Osteocyte (in vitro differentiated cells): ENCODE measurements at places on chromosomes 1 and 21. TPM values are rescaled to one million over a fixed set of nuclear protein-coding genes. Genes with fewer than 3 reads are reported as not detected.

DNA sequence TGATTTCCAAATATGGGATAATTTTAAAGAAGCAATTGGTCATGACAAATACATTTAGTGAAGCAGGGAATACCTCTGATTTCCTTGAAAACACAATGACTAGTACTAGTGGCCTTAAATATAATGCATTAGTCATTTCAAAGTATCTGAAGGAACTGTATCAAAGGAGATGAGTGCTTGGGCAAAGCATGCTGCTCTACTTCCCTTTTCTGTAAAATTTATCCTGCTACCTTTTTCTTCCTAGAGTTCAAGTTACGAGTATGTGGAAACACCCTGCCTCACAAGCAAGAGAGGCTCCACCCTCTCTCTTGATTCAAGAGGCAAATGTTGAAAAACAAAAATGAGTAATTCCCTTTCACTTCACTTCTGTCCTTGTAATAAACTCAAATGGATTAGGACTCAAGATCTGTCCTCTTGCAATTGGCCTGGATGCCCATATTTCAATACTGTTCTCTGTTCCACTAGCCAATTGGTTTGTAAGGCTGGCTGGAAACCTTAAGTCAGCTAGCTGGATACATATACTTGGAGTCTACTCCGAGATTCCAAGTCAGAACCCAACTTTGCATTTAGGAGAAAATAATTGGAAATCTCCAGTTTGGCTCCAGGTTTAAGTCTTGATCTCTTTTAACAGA is 92.5 kb downstream of the CDC42BPA start:
- peak overlapping the region; percentile 54 for H3K27ac ChIP-seq
- DNase-seq: no peak
- no peak overlapping the region for H3K4me3 ChIP-seq
- H3K36me3 ChIP-seq: peaks cover 4% of the 10 kb centered on the region
- peaks cover 25% of the 10 kb centered on the region for H3K4me1 ChIP-seq

- H3K27me3 ChIP-seq: peaks cover 30% of the 10 kb centered on the region
- H3K36me3 ChIP-seq: no peaks in the 10 kb centered on the region
- peaks cover 3% of the 10 kb centered on the region for H3K4me1 ChIP-seq
- DNase-seq: no peak
Observed at GRCh38 chr1:915295-916172, 8.2 kb upstream of the SAMD11 start.

MROH7 gene
- 0.11 TPM in 1 of 2 replicates, not detected in the other for total RNA-seq

HFM1 gene
- total RNA-seq: 0.29 and 0.35 TPM in 2 replicates

GRCh38 chr1:179807691-179808485 is 64.8 kb downstream of the FAM163A start:
- H3K4me3 ChIP-seq: no peak overlapping the region
- peaks cover 4% of the 10 kb centered on the region for H3K4me1 ChIP-seq
- H3K27me3 ChIP-seq: peaks cover 37% of the 10 kb centered on the region
- no peak for DNase-seq
- H3K27ac ChIP-seq: no peak overlapping the region

- peaks cover 26% of the 10 kb centered on the region for H3K4me1 ChIP-seq
- H3K4me3 ChIP-seq: no peak overlapping the region
- peaks cover 28% of the 10 kb centered on the region for H3K36me3 ChIP-seq
- DNase-seq: no peak
- no peaks in the 10 kb centered on the region for H3K27me3 ChIP-seq
- H3K27ac ChIP-seq: peak overlapping the region; percentile 72
Observed at GRCh38 chr1:11285883-11286734, 13.1 kb downstream of the UBIAD1 start.

GRCh38 chr1:163195728-163196448 is 6.8 kb downstream of the RGS5 start:
- H3K27me3 ChIP-seq: no peaks in the 10 kb centered on the region
- no peak overlapping the region for H3K27ac ChIP-seq

- no peaks in the 10 kb centered on the region for H3K27me3 ChIP-seq
- peaks cover 25% of the 10 kb centered on the region for H3K36me3 ChIP-seq
- DNase-seq: no peak
- peaks cover 45% of the 10 kb centered on the region for H3K4me1 ChIP-seq
Observed at GRCh38 chr1:24805534-24806301, 60.5 kb downstream of the CLIC4 start.

PCSK9 gene
- 2.2 and 2.3 TPM in 2 replicates for total RNA-seq

DNA sequence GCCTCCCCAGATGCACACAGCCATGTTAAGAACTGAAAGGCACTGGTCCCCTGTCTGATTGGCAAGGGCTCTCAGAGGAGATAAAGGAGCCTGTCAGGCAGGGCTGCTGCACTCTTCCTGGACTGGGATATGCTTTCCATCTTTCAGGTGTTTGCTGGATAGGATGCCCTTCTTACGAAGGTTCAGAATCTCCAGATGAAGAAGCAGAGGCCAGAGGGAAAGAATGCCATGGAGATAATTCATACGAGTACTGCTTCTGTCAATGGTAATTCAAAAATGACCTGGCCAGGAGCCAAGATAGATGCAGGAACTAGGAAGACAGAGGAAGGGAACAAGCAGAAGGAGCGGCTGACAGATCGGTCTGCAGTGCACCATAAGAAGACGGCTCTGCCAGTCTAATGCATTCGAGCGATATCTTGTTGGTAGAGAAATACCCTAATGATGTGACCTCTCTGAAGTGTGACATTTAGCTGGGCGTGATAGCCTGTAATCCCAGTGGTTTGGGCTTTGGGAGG is 16.6 kb upstream of the ATP2B4 start:
- peaks cover 20% of the 10 kb centered on the region for H3K4me1 ChIP-seq
- H3K4me3 ChIP-seq: no peak overlapping the region
- no peaks in the 10 kb centered on the region for H3K36me3 ChIP-seq
- DNase-seq: no peak
- no peaks in the 10 kb centered on the region for H3K27me3 ChIP-seq

GREM2 gene
- not detected in 2 replicates for total RNA-seq

RAP1GAP gene
- total RNA-seq: 3.5 and 3.8 TPM in 2 replicates

PRAMEF26 gene
- not detected in 2 replicates for total RNA-seq

NLRP3 gene
- 0.16 and 0.44 TPM in 2 replicates for total RNA-seq

- H3K36me3 ChIP-seq: no peaks in the 10 kb centered on the region
- H3K4me1 ChIP-seq: peaks cover 14% of the 10 kb centered on the region
- no peaks in the 10 kb centered on the region for H3K27me3 ChIP-seq
- DNase-seq: peak; percentile 88
- H3K4me3 ChIP-seq: no peak overlapping the region
Observed at GRCh38 chr1:180515857-180516388, 13.5 kb upstream of the ACBD6 start.

DNA sequence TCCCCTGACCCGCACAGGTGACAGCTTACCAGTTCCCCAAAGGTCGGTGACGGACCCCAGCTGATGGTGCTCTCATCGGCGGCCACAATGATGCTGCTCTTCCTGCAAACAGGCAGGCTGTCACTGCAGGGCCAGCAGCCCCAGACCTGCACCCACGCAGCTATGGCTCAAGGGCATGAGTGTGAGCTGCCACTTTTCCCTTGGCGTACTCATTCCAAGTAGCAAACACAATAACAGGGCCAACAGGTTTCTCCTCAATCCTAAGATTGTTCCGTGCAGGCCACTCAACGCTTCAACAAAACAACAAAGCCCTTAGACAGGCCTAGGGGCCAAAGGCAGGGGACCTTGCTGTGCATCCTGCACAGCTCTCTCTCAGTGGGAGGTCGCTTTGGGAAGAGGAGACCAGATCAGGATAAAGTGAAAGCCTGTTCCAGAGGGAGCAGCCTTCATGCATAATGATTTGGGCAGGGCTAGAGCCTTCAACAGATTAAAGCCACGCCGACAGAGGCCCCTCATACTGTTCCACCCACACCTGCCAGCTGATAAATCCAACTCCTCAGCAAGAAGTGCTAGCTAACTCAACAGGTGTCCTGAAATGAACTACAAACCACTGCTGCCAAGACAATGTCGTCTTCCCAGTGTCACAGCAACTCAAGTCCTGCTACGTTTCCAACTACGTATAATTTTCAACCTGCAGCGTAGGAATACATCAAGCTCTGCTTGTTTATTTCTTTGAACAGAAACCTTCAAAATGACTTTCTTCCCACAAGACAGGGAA is 27.2 kb downstream of the RCC2 start:
- peaks cover 2% of the 10 kb centered on the region for H3K4me1 ChIP-seq
- H3K4me3 ChIP-seq: no peak overlapping the region
- peaks cover 68% of the 10 kb centered on the region for H3K36me3 ChIP-seq
- DNase-seq: no peak
- no peaks in the 10 kb centered on the region for H3K27me3 ChIP-seq

DNA sequence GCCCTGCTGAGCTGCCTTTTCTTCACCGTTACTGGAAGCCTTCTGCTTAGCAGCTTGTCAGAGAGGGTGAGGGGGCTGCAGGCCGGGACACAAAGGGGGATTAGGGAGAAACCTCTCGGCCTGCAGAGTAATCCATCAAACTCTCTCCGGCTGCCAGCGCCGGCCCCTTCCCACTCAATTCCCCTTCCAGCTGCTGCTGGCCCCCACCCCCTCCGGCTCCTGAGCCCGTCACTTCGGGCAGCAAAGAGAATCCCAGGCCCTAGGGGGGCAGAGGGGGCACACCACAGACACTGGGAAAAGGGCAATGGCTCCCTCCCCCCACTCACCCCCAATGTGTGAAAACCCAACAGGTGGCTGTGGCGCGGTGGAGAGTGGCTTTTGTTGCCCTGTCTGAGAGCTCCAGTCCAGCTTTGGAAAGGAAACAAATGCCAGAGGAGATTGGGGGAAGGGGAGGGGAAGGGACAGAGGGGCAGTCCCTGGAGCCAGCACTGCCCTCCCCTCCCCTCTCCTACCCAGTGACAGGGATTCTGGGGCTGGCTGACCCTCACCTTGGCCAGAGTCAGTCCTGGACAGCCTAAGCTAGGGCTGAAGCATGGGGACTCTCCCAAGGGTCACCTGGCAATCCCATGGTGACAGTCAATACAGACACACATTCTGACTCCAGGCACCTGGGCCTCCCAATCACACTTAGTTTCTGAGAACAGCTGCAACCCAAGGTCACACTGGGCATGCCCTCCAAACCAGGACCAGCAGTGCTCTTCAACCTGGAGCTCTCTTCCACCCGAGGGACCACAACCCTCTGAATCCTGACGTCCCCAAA is 9.5 kb downstream of the SLC45A3 start:
- no peaks in the 10 kb centered on the region for H3K36me3 ChIP-seq

DNA sequence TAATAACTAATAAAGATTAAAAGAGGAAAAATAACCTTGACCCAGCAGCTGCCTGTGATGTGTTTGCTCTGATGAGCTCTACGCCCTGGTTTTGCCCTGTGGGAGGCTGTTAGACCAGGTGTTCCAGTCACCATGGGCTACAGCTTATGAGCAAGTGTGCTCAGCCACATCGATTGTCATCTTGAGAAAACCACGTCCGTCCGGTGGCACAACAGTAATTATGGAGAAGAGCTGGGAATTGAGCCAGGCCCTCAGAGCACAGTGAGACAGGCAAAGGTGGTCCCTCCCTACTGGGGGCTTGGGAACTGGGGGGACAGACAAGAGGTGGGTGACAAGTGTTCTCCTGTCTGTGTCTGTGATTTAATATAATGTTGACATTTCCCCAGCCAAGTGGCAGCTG is 420.5 kb downstream of the MATN1 start:
- no peak for DNase-seq
- H3K4me3 ChIP-seq: no peak overlapping the region
- H3K27me3 ChIP-seq: no peaks in the 10 kb centered on the region
- H3K36me3 ChIP-seq: no peaks in the 10 kb centered on the region
- no peaks in the 10 kb centered on the region for H3K4me1 ChIP-seq
